CD4-positive, alpha-beta memory T cell (primary cell): ENCODE measurements at places on chromosomes 16 and 17.

DNA sequence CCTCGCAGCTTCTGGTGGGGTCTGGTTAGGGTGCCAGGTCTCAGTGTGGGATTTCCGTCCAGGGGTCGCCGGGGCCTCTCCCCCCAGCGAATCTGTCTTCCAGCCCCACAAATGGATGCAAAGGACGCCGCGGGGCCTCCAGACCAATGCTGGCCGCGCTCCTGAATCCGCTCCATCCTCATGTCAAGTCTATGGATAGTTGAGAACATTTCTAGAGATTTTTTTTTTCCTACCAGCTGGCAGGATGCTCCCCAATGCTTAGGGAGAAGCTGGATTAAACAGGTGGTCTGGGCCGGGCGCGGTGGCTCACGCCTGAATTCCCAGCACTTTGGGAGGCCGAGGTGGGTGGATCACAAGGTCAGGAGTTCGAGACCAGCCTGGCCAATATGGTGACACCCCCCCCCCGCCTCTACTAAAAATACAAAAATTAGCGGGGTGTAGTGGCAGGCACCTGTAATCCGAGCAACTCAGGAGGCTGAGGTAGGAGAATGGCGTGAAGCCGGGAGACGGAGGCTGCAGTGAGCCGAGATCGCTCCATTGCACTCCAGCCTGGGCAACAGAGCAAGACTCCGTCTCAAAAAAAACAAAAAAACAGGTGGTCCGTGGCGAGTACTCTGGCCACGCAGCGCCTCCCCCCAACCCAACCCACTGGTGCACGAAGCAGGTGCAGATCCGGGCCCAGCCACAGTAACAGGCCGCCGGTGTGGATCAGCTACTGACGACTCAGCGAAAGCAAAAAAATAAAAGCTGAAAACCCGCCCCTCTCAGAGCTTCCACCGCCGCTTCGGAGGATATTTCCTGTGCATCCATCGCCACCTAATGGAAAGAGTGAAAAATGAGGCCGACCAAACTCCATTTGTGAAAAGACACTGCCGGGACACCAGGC, 1.1 kb upstream of the NXN start:
- peaks cover 20% of the 10 kb centered on the region for H3K4me1 ChIP-seq
- peak overlapping the region; percentile 37 for H3K27ac ChIP-seq
- no peaks in the 10 kb centered on the region for H3K36me3 ChIP-seq
- H3K4me3 ChIP-seq = no peak overlapping the region
- peaks cover 14% of the 10 kb centered on the region for H3K27me3 ChIP-seq

DNA sequence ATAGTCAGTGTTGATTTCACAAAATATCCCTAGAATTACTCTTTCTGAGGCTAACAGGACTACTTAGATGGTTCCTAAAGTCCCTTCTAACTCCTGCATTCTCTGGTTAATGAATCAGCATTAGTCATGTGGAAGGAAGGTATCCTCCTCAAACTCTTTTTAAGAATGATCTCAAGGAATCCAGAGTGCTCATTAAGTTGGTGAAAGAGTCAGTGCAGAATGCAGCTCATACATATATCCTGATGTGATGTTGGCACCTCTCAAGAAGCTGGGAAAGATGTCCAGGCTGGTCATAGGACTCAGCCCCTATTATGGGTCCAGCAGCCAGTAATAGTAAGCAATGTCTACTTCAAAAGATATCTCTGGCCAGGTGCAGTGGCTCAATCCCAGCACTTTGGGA, 65.5 kb downstream of the PIGL start:
- H3K27me3 ChIP-seq = no peaks in the 10 kb centered on the region
- no peak overlapping the region for H3K4me3 ChIP-seq
- no peaks in the 10 kb centered on the region for H3K36me3 ChIP-seq
- no peak overlapping the region for H3K27ac ChIP-seq
- peaks cover 33% of the 10 kb centered on the region for H3K4me1 ChIP-seq

GRCh38 chr16:64012166-64012565, 1109.7 kb downstream of the CDH11 start:
- no peak overlapping the region for H3K27ac ChIP-seq
- H3K36me3 ChIP-seq = no peaks in the 10 kb centered on the region
- no peak overlapping the region for H3K4me3 ChIP-seq

- H3K4me1 ChIP-seq = no peaks in the 10 kb centered on the region
- no peaks in the 10 kb centered on the region for H3K36me3 ChIP-seq
- no peak overlapping the region for H3K4me3 ChIP-seq
- DNase-seq = no peak
- H3K27ac ChIP-seq = no peak overlapping the region
- no peaks in the 10 kb centered on the region for H3K27me3 ChIP-seq
Observed at GRCh38 chr16:86975445-86975844, 341.7 kb downstream of the C16orf95 start.

DNA sequence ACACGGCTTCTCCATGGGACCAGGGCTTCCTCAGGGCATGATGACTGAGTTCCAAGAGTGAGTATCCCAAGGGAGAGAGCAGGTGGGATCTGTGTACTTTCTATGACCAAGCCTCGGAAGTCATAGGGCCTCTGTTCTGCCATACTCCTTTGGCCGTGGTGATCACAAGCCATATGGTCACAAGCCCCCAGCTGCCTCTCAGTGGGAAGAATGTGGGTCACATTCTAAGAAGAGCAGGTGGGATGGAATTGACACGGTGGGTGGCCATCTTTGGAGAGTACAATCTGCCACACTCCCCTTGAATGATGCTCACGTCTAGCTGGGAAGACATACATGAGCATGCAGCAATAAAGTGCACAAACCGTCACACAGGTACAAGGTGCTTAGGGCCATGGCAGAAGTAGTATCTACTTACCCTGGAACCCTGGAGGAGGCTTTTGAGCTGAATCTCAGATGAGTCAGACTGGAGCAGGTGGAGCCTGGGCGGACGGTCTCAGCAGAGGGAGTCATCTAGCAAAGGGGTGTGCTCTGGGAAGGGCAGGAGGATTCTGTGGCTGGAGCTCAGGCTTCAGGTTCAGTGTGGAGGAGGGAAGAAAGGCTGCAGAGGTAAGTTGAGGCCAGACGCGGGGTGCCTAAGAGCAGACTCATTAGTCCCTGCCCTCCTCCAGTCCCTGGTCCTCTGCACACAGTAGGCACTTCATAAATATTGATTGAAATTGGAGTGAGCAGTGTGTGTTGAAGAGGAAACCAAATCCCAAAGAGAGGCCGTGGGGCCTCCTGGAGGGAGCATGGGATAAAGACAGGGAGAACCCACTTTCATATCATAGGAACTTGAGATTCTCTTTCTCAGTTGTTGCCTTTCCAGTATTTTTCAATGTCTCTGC, 26.6 kb downstream of the GOSR2 start:
- DNase-seq = no peak
- no peak overlapping the region for H3K27ac ChIP-seq
- no peaks in the 10 kb centered on the region for H3K27me3 ChIP-seq
- no peak overlapping the region for H3K4me3 ChIP-seq

DNA sequence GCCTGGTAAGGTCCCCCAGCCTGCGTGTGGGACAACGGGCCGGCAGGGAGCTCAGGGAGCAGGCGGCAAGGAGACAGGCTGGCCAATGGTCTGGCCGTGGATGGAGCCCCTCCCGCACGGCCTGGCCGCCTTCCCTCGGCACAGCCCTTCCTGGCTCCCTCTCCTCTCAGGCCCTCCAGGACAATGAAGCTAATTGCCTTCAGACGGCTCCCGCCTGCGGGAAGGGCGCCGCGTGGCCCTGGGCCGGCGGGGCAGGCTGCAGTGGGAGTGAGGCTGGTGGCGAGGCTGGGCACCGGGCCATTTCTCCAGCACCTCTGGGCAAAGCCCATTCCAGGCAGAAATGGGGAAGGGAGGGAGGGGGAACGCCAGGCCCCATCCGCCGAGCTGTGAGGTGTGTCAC, 50.9 kb downstream of the ENGASE start:
- H3K27me3 ChIP-seq = no peaks in the 10 kb centered on the region
- H3K4me1 ChIP-seq = no peaks in the 10 kb centered on the region
- no peak for DNase-seq
- H3K4me3 ChIP-seq = no peak overlapping the region
- H3K27ac ChIP-seq = no peak overlapping the region

GRCh38 chr17:79353548-79353947, 257.3 kb downstream of the RBFOX3 start:
- no peaks in the 10 kb centered on the region for H3K36me3 ChIP-seq
- no peak overlapping the region for H3K4me3 ChIP-seq
- H3K27ac ChIP-seq = no peak overlapping the region

DNA sequence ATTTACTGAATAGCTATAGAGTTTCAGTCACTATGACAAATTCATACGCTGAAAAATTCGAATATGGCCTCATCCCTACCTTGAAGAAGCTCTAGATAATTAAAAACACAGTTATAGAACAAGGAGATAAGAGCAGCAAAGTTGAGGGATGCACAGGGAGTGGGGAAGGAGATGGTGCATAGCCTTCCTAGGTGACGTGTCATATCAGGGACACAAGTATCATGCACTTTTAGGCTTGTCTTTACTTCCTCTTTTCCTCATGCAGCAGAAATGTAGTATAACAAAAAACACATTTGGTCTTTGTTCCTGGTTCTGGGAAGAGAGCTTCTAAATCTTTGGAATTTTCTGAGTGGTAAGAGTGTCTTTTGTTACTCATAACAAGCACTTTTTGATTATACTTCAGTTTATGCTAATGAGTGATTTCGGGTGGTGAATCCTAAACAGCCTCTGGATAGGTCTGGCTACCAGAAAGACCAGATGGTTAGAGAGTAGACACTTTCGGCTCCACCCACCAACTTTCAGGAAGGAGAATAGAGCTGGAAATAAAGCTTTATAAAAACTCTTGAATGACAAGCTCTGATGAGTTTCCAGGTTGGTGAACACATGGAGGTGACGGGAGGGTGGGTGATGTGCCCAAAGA, 341.4 kb downstream of the UTP18 start:
- no peak overlapping the region for H3K27ac ChIP-seq
- no peak overlapping the region for H3K4me3 ChIP-seq
- peaks cover 3% of the 10 kb centered on the region for H3K27me3 ChIP-seq
- no peak for DNase-seq
- no peaks in the 10 kb centered on the region for H3K36me3 ChIP-seq
- H3K4me1 ChIP-seq = no peaks in the 10 kb centered on the region

GRCh38 chr17:74089869-74090464, 113.5 kb upstream of the RPL38 start:
- H3K4me1 ChIP-seq = no peaks in the 10 kb centered on the region
- peaks cover 3% of the 10 kb centered on the region for H3K27me3 ChIP-seq
- no peak for DNase-seq
- H3K27ac ChIP-seq = no peak overlapping the region
- no peak overlapping the region for H3K4me3 ChIP-seq
